ENCODE measurements at places on chromosomes 6 and 20.
A peak's percentile ranks its signal among the peaks of the same experiment; 100 is the strongest.

- DNase-seq = no peak
Measured at GRCh38 chr20:53390770-53391169, 202.9 kb downstream of the ZNF217 start.

DNA sequence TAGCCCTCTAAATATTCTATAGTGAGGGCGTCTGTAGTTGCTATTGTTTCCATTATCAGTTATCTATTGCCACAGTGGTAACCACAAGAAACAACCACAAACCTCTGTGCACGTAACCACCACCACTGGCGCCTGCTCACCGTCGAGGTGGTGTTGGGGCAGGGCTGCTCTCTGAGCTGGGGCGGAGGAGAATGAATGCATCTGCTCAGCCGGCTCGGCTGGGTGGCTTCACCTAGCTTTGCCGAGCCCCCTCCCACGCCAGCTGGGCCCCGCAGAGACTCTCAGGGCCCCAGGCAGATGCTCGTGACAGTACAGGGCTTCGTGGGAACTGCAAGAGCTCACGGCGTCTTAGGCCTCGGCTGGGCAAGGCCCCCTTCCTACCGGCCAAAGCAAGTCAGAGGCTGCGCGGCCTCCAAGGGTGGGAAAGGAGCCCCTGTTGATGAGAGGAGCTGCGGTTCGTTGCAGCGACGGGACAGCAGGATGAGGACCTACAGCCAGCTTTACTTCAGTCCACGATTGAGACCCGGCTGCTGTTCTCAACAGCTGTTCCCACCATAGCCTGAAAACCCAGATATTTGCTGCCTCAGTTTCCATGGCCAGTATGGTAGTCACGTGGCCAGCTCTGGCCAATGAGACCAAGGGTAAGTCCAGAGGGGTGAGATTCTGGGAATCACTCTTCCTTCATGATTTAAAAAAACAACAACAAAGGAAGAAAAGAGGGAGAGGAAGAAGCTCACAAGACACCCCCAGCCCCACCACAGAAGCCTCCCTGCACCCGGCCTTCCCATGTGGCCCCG is 120.2 kb upstream of the AFDN start:
- DNase-seq = peak; percentile 48

DNA sequence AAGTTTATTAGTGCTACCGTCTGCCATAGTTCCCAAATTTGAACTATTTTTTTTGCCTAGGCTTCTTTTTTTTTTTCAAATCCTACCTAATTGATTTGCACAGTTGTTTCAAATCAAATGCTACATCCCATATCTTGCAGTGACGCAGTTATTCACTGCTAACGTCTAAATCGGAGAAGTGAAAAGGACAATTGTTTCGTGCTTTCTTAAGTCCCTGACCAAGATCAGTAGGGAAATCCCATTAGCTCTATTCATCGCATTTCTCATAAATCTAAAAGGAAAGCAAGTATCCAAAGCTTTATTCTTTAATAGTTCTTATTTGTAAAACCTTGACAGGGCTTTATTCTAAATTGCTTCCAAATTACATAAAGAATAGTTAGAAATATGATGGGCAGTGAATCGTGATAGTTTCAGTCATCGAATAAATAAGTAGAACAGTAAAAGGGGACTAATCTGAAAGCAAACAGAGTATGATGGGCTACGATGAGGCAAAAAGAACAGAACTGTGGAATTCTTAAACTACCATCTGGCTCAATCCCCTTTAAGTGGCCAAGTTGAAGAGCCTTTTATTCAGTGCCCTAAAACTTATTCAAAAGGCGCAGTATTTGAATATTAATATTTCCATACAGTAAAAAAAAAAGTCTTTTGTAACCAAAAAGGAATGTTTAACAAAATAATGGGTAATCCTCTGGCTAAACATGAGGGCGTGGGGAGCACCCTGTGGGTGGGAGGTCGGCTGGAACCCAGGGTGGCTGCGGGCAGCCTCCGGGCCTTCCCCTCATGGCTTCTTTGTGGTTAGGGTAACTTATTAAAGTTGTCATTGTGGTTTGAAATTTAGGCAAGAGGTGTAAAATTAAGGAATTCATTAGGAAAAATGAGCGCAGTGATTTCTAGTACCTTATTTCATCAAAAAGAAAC is 3.0 kb upstream of the ARID1B start:
- no peak for DNase-seq

DNA sequence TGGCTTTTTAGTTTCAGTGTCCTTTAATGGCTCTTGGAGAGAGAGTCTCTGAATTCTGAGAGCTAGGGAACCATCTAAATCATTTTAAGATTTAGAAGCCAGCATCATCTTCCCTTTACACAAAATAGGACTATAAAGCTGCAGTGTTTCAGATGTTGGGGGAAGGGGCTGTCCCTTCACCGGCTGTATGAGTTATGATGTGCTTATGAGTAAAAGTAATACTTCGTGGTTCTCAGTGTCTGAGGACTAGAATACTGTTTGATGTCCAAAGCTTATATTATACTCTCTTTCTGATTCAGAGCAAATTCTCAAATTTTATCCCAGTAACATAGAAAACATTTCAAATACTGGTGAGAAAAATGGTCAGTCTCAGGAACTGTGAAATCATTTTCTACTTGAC is 63.5 kb upstream of the FAM8A1 start:
- DNase-seq = no peak

GRCh38 chr6:136438441-136438840 is 111.8 kb downstream of the MAP7 start:
- DNase-seq = no peak

- DNase-seq = no peak
Measured at GRCh38 chr6:16146028-16146427, 17.1 kb downstream of the MYLIP start.

DNA sequence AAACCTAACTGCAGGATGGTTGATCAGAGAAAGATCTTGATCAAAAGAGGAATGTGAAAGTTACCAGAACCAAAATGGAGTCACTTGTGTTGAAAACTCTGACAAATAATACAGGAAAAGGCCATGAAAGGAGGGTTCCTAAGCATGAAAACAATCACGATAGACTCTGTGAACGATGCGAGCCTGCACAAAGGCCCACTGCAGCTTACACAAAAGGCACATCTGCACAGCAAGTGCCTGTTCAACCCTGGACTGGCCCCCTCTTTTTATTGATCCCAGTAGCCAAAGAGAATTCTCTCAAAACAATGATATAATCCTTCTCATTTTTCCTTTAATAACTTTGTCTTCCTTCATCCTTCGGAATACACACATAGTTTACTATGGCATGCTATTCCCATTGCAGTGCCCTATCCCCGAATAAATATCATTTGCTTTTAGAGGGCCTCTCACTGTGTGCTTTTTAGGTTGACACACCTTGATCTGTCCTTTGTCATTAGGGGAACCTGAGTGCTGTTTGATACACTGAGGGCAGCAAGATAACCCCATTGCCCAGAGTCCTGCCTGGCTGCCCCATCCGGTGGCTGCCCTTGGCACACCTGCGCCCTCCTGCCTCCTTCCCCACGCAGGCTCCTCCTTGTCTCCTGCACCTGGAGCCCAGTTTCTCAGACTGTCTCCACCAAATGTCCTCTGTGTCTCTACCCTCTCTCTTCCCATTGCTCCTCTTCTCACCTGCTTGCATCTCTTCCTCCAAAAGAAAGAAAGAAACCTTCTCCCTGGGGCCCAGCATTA is 98.3 kb upstream of the FRMD1 start:
- peak; percentile 13 for DNase-seq

DNA sequence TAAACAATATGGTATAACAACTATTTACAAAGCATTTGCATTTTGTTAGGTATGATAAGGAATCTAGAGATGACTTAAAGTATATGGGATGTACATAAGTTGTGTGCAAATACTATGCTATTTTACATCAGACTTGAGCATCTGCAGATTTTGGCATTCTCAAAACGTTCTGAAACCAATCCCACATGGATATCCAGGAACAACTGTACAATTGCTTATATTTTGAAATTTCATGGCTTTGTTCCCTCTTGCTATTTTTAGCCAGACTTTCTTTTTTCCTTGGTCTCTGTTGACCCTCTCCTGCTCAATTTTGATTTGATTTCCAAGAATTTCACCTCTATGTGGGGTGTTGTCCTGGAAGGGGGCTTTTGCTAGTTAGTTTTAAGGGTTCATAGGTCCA is 32.9 kb upstream of the UST start:
- no peak for DNase-seq

Data from islet precursor cell (in vitro differentiated cells).